ENCODE measurements at places on chromosomes 11 and 22.

DNA sequence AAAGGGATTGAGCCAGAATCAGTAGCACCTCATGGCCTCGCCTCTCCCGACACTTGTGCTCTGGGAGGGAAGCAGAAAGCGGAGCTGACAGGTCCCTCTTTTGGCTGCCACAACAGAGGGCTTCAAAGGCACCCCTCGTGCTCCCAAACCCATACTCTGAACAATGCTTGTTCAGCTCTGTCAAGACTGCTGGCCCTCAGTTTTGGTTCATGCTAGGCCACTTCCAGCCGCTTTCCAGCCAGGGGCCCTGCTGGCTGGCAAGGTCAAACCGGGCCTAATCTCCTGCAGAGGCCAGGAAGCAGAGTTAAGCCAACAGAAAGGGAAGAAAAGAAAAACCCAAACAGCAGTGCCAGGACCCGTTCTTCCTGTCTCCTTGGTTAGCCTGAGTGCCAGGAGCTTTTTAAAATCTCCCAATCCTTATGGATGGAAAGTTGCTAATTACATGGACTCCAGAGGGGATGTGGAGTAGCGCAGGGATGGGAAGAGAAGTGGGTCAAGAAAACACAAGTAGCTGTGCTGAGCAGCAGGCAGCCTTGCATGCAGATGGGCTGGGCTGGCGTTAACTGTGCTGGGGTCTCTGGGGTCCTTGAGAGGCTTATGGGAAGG lies 150.6 kb downstream of the GRIK4 start:
- peaks cover 15% of the 10 kb centered on the region for H3K27me3 ChIP-seq
- no peak overlapping the region for H3K4me3 ChIP-seq
- H3K27ac ChIP-seq = no peak overlapping the region
- DNase-seq = no peak
- no peaks in the 10 kb centered on the region for H3K4me1 ChIP-seq

- H3K4me3 ChIP-seq = no peak overlapping the region
- no peak for DNase-seq
- peaks cover 2% of the 10 kb centered on the region for H3K4me1 ChIP-seq
- H3K27ac ChIP-seq = no peak overlapping the region
- H3K36me3 ChIP-seq = peaks cover 41% of the 10 kb centered on the region
Observed at GRCh38 chr11:74203966-74204365, 32.9 kb downstream of the PPME1 start.

GRCh38 chr11:60996381-60997138 lies 25.1 kb downstream of the CD6 start:
- H3K36me3 ChIP-seq = peaks cover 46% of the 10 kb centered on the region
- no peaks in the 10 kb centered on the region for H3K27me3 ChIP-seq
- H3K4me3 ChIP-seq = no peak overlapping the region

- peaks cover 14% of the 10 kb centered on the region for H3K4me1 ChIP-seq
- H3K27ac ChIP-seq = no peak overlapping the region
- peaks cover 3% of the 10 kb centered on the region for H3K36me3 ChIP-seq
Observed at GRCh38 chr22:49968831-49969661, 8.5 kb downstream of the PIM3 start.

- peak overlapping the region; percentile 73 for H3K27ac ChIP-seq
- no peaks in the 10 kb centered on the region for H3K27me3 ChIP-seq
- no peaks in the 10 kb centered on the region for H3K36me3 ChIP-seq
- no peak for DNase-seq
- peaks cover 15% of the 10 kb centered on the region for H3K4me1 ChIP-seq
- H3K4me3 ChIP-seq = no peak overlapping the region
Observed at GRCh38 chr11:45215098-45215865, 68.8 kb downstream of the PRDM11 start.

DNA sequence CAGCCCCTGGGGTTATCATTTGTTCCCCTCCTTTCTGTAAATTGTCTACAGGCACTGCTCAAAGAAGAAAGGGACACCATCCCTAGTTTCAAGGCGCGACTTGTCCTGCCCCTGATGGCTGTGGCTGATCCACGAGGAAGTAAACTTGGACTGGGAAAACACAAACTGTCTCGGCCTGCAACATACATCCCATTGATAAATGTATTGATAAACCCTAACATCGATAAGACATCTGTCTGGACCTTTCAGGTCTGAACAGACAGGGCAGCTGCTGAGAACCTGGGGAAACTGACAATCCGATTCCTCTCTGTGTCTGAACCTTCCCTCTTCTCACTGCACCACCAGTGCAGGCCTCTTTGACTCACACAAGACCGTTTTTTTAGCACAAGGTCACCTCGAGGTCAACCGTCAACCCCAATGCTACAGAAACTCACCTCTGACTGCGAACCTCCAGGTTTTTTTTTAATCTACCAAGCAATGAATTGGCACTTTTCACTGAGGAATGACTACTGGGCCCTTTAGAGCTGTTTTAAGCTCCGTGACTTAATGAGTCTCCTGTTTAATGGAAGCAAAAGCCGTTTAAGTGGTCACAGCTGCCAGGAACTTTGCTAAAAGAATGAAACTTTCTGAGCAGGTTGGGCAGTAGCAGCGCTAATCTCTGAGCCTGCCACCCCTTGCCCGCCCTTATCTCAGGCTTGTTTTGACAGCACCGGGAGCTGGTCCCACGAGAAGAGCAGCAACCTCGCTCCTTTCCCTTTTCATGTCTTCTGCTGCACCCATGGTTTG lies 203.8 kb upstream of the TMEM45B start:
- no peaks in the 10 kb centered on the region for H3K27me3 ChIP-seq
- no peak for DNase-seq
- H3K27ac ChIP-seq = no peak overlapping the region
- no peaks in the 10 kb centered on the region for H3K36me3 ChIP-seq
- H3K4me1 ChIP-seq = no peaks in the 10 kb centered on the region

GRCh38 chr11:115896084-115896483 lies 391.9 kb upstream of the CADM1 start:
- H3K27me3 ChIP-seq = no peaks in the 10 kb centered on the region
- DNase-seq = no peak
- H3K4me3 ChIP-seq = no peak overlapping the region
- no peaks in the 10 kb centered on the region for H3K36me3 ChIP-seq
- H3K27ac ChIP-seq = no peak overlapping the region
